ENCODE measurements at places on chromosomes 5 and 9.

DNA sequence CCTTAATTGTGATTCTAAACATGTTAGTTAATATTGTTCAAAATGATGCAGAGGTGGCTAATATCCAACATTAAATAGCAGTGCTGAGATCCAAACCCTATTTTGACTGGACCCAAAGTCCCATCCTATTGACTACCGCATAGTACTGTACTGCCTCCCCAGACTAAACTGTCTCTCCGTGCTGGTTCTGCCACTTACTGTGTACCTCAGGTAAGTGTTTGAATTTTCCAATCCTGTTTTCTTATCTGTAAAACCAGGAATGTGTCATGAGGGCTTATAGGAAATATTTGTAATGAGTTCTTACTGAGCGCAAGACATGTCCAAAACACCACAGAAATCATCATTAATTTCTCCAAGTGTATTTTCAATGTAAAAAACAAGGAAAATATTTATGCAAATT lies 209.2 kb upstream of the CD180 start:
- no peak for DNase-seq

DNA sequence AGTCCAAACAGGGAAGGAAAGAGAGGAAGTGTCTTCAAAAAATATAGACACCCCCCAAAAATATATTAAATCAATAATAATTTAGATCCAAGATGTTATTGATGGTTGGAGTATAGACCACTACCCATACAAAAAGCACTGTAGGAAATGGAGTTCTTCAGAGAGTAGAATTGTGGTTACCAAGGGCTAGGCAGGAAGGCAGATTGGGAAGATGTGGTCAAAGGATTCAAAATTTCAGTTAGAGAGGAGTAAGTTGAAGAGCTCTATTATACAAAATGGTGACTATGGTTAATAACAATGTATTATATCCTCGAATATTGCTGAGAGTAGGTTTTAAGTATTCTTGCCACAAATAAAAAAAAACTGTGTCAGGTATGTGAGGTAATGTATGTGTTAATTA lies 149.4 kb downstream of the CWC27 start:
- no peak for DNase-seq

DNA sequence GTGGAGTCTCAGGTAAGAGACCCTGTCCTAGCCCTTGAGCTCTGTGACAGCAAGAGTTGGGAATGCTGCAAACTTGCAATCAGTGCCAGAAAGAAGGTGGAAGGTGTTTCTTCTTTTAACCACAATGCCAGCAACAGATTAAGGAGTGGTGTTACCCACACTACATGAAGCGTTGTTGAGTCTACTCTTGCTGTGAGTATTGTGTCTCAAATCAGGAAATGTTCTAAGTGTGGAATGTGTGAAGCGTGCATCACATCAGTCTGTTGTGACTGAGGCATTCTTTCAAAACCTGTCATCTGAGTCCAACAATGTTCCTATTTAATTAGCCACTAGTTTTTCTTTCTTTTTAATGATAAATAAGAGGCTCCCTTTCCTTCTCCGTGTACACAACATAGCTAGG lies 2.9 kb upstream of the LURAP1L start:
- no peak for DNase-seq

- peak; percentile 65 for DNase-seq
Observed at GRCh38 chr9:69324549-69325401, at the start of gene ENTREP1. Gene ENTREP1, plus strand, starts transcription at chr9:69325215. Its CDS starts 95 bp downstream, at chr9:69325310.

GRCh38 chr9:137226338-137227053 lies 806 bp upstream of the RNF224 start:
- DNase-seq = no peak

GRCh38 chr5:135894789-135895188 lies 852 bp downstream of the IL9 start:
- DNase-seq = no peak

GRCh38 chr5:99061711-99062110 lies 132.9 kb upstream of the CHD1 start:
- DNase-seq = no peak

- no peak for DNase-seq
Observed at GRCh38 chr5:10562201-10563109, 1.4 kb upstream of the ANKRD33B start.

GRCh38 chr9:75855509-75855908 lies 35.0 kb upstream of the PCSK5 start:
- DNase-seq = no peak

DNA sequence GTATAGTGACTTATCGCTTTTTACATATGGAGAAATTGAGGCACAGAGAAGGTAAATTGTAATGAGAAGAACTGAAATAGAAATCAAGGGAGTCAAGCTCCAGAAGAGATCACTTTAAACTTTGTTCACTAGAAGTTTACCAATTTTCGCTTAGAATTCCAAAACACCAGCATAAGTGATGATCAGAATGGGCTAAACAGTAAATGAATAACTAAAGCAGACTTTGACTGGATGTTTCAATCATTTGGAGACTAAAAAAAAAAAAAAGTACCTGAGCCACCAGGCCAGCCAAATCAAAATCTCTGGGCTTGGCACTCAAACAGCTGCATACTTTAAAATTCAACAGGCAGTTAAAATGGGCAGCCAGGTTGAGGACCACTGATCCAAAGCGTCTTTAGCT lies 38.2 kb upstream of the FYB1 start:
- DNase-seq = no peak

- DNase-seq = no peak
Observed at GRCh38 chr5:79513308-79513703, 628 bp downstream of the HOMER1 start.

- DNase-seq = no peak
Observed at GRCh38 chr5:111043712-111044506, 27.6 kb upstream of the TSLP start.

DNA sequence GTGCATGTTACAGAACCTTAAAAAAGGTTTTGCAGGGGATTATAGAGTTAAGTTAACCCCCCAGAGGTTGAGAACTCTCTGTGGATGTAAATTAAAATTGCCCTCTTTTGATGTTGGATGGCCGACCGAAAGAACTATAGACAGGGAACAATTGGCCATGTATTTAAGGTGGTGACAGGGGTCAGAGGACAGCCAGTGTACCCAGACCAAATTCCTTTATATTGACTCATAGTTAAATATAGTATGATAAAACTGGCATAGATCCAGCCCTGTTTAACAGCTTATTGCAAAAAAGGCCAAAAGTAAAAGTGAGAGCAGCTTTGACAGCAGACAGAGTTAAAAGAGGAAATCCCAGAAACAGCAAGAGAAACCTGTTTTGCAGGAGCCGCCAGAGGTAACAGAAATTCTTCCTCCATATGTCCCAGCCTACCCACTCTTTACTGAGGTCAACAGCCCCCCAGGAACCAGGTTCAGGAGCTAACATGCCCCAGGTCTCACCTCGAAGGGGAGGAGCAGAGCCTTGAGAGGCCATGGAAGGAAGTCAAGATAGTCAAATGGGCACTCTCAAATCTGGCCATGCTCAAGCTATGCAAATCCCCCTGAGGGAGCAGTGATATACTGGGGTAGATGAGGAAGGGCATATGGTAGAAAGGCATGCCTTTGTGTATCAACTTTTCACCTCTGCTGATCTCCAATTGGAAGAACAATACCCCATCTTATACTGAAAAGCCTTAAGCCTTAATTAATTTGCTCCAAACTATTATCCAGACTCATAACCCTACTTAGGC lies 156.4 kb upstream of the COX7C start:
- DNase-seq = no peak

DNA sequence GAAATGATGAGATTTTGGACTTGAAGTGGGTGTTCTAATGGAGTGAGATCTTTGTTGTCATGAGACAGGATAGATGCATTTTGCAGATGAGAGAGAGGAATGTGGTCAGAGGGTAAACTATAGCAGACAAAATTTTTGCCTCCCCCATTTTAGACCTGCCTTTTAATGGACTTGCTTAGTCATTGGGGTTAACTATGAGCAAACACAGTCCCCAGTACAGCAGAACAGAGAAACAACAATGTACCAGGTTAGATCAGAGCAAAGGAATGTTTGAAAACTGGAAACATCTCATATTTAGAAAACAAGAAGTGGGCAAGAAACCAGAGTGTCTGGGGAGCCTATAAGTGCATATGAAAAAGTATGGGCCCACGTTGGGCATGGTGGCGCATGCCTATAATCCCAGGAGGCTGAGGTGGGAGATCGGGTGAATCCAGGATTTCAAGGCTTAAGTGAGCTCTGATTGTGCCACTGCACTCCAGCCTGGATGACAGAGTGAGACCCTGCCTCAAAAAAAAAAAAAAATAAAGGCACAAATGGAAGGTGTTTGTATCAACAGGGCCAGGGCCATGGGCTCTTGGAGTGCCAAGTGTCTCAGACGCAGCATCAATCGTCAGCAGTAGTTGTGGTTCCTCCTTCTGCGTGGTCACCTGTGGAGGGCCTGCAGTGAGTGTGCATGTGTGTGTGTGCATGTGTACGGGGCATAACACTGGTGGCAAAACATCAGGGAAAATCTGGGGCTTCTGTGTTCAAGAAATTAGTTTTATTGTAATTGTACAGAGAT lies 214.4 kb upstream of the S1PR3 start:
- DNase-seq = no peak

DNA sequence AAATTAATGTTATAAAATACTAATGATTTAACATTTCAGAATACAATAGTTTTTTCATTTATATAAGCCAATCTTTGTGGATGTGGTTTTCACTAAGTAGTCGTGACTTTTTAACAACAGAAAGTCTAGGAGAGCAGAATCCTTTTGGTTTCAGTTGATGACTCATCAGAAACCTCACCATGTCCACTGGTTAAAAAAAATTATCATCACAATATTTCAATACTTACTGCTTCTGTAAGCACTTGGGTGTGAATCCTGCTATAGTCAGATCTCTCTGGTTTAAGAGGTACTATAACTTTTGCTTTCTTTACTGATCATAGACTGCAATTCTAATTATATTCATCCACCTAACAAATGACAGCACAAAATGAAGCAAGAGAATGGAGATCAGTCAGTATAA lies 77.2 kb downstream of the MRPS30 start:
- DNase-seq = no peak

Data from NCI-H774 (cell line).